ENCODE measurements at places on chromosomes 6 and 20. TPM values are rescaled to one million over a fixed set of nuclear protein-coding genes. Genes with fewer than 3 reads are reported as not detected.
A peak's percentile ranks its signal among the peaks of the same experiment; 100 is the strongest.

The SLC52A3 gene
- not detected for total RNA-seq

The ENPP3 gene
- 0.09 TPM for total RNA-seq

The RIMS1 gene
- total RNA-seq = 2.5 TPM

The MICAL1 gene
- 123 TPM for total RNA-seq

The ZNF512B gene
- 2.9 TPM for total RNA-seq

- no peaks in the 10 kb centered on the region for H3K36me3 ChIP-seq
- H3K27ac ChIP-seq = no peak overlapping the region
- H3K27me3 ChIP-seq = no peaks in the 10 kb centered on the region
- H3K4me1 ChIP-seq = peaks cover 7% of the 10 kb centered on the region
- no peak overlapping the region for H3K4me3 ChIP-seq
- peak; percentile 21 for DNase-seq
Observed at GRCh38 chr6:37017606-37018197, 12.2 kb downstream of the FGD2 start.

- H3K4me3 ChIP-seq = no peak overlapping the region
- no peaks in the 10 kb centered on the region for H3K27me3 ChIP-seq
- H3K4me1 ChIP-seq = no peaks in the 10 kb centered on the region
- DNase-seq = no peak
Observed at GRCh38 chr6:163165155-163165910, 249.2 kb upstream of the QKI start.

- H3K36me3 ChIP-seq = no peaks in the 10 kb centered on the region
- peaks cover 29% of the 10 kb centered on the region for H3K27me3 ChIP-seq
- DNase-seq = peak; percentile 77
- H3K27ac ChIP-seq = no peak within 1 kb of the TSS
- peak within 1 kb of the TSS; percentile 59 for H3K4me3 ChIP-seq
- H3K4me1 ChIP-seq = peaks cover 5% of the 10 kb centered on the region
Observed at GRCh38 chr20:44247131-44247571, at the start of gene GDAP1L1. Gene GDAP1L1, plus strand, starts transcription at chr20:44247308. Its CDS starts 27 bp downstream, at chr20:44247335.

GRCh38 chr6:43706788-43707187 is 19.2 kb upstream of the MRPS18A start:
- no peaks in the 10 kb centered on the region for H3K27me3 ChIP-seq
- H3K27ac ChIP-seq = no peak overlapping the region
- peaks cover 42% of the 10 kb centered on the region for H3K4me1 ChIP-seq
- H3K36me3 ChIP-seq = no peaks in the 10 kb centered on the region
- H3K4me3 ChIP-seq = no peak overlapping the region

The STMND1 gene
- total RNA-seq = not detected

The SRPK1 gene
- 105 TPM for total RNA-seq

The OXT gene
- not detected for total RNA-seq

GRCh38 chr6:137677709-137678108 is 183.5 kb upstream of the OLIG3 start:
- H3K4me1 ChIP-seq = no peaks in the 10 kb centered on the region
- H3K4me3 ChIP-seq = no peak overlapping the region
- H3K27ac ChIP-seq = no peak overlapping the region
- no peaks in the 10 kb centered on the region for H3K36me3 ChIP-seq
- no peak for DNase-seq

The IL17A gene
- total RNA-seq = not detected

The BPIFA1 gene
- total RNA-seq = not detected

DNA sequence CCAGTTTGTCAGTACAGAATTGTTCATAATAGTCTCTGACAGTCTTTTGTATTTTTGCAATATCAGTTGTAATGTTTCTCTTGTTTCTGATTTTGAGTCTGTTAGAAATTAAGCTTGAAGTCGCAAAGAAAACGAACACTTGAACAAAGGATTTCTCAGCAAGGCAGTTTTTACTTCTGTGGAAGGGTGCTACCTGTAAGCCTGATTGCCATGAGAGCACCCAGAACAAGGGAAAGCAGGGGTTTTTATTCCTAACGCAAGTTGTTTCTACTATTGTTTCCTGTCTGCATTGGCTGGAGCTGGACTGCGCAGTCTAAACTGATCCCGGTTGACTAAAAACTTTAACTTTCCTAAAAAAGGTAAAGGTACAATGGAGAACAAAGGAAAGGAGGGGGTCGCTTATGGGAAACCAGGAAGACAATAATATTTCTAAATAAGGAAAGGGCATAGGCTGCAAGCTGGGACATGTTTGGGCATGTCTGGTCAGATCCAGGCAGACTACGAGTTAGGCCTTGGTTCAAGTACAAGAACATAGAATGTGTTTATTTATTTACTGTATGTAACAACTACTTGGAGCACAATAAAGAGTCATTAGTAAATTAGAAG is 28.5 kb downstream of the HLA-B start:
- DNase-seq = no peak
- H3K27ac ChIP-seq = no peak overlapping the region
- H3K4me1 ChIP-seq = no peaks in the 10 kb centered on the region
- no peak overlapping the region for H3K4me3 ChIP-seq

DNA sequence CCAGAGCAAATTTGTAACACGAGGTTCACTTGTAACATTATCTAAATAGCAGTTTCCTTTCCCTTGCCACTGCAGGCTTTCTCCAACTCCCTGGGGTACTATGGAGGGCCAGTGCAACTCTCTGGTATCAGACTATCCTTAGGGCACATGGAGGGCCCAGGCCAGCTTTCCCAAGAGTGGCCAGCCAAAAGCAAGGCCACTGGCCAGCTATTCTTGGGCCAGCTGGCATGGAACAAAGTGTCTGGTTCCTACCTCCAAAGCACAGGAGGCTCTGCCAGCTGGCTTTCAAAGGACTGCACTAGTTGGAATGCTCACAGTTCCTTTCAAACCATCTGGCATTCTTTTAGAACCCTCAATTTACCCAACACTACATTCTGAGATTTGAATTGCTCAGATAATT is 8.7 kb downstream of the RNF24 start:
- peak overlapping the region; percentile 45 for H3K27ac ChIP-seq
- H3K36me3 ChIP-seq = no peaks in the 10 kb centered on the region
- H3K4me1 ChIP-seq = peaks cover 8% of the 10 kb centered on the region
- H3K4me3 ChIP-seq = no peak overlapping the region
- no peaks in the 10 kb centered on the region for H3K27me3 ChIP-seq

GRCh38 chr6:127069659-127070279 is 48.7 kb upstream of the RSPO3 start:
- H3K27ac ChIP-seq = no peak overlapping the region
- no peaks in the 10 kb centered on the region for H3K4me1 ChIP-seq
- H3K4me3 ChIP-seq = no peak overlapping the region
- peak; percentile 55 for DNase-seq
- H3K36me3 ChIP-seq = no peaks in the 10 kb centered on the region
- H3K27me3 ChIP-seq = no peaks in the 10 kb centered on the region

GRCh38 chr6:43970913-43971775 is 156.1 kb downstream of the MRPL14 start:
- peaks cover 8% of the 10 kb centered on the region for H3K4me1 ChIP-seq
- no peak overlapping the region for H3K27ac ChIP-seq
- DNase-seq = no peak
- H3K4me3 ChIP-seq = no peak overlapping the region

GRCh38 chr20:675453-676314 is at the start of gene SCRT2:
Gene SCRT2, minus strand, starts transcription at chr20:675802. Its CDS starts 201 bp downstream, at chr20:675601.
- no peak within 1 kb of the TSS for H3K27ac ChIP-seq
- no peaks in the 10 kb centered on the region for H3K36me3 ChIP-seq
- peak; percentile 95 for DNase-seq
- peaks cover 72% of the 10 kb centered on the region for H3K27me3 ChIP-seq
- peak within 1 kb of the TSS; percentile 48 for H3K4me3 ChIP-seq

GRCh38 chr6:156718647-156719394 is 58.4 kb upstream of the ARID1B start:
- no peaks in the 10 kb centered on the region for H3K36me3 ChIP-seq
- no peak overlapping the region for H3K27ac ChIP-seq
- DNase-seq = peak; percentile 16
- H3K4me3 ChIP-seq = no peak overlapping the region

The SIGLEC1 gene
- total RNA-seq = not detected

DNA sequence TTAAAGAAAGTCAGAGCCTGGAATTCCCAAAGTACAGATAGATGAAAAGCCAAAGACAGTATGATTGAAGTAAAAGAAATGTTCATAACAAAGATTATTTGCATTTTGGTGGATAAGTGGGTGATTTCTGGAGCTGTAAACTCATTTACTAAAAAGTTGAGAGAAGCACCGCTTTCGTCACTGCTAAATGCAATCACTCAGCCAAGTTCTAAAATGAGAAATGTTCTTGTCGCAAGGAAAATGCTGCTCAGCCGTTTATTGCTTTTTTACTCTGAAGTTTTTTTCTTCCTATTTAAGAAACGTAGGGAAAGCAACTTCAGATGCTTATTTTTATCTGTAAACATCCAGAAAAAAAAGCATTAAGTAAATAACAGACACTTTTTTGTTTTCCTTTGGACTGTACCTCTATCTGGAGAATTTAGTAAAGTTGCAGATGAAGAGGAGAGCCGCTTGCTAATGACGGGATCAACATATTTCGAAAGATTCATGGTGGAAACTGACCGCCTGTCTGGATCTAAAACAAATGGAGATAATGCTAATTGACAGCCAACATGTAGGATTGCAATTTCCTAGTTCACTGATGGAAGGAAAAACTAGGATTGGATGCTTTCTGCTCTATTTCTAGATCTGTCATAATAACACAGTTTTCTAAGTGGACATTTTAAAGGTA is 93.8 kb upstream of the BCLAF1 start:
- no peaks in the 10 kb centered on the region for H3K36me3 ChIP-seq
- no peak overlapping the region for H3K4me3 ChIP-seq
- H3K4me1 ChIP-seq = peaks cover 7% of the 10 kb centered on the region
- no peaks in the 10 kb centered on the region for H3K27me3 ChIP-seq
- no peak overlapping the region for H3K27ac ChIP-seq

The C6orf141 gene
- total RNA-seq = 97.2 TPM

- no peaks in the 10 kb centered on the region for H3K36me3 ChIP-seq
- no peak for DNase-seq
- H3K4me1 ChIP-seq = no peaks in the 10 kb centered on the region
- H3K27me3 ChIP-seq = no peaks in the 10 kb centered on the region
- H3K27ac ChIP-seq = no peak overlapping the region
Observed at GRCh38 chr6:133424359-133424758, 183.2 kb downstream of the EYA4 start.

DNA sequence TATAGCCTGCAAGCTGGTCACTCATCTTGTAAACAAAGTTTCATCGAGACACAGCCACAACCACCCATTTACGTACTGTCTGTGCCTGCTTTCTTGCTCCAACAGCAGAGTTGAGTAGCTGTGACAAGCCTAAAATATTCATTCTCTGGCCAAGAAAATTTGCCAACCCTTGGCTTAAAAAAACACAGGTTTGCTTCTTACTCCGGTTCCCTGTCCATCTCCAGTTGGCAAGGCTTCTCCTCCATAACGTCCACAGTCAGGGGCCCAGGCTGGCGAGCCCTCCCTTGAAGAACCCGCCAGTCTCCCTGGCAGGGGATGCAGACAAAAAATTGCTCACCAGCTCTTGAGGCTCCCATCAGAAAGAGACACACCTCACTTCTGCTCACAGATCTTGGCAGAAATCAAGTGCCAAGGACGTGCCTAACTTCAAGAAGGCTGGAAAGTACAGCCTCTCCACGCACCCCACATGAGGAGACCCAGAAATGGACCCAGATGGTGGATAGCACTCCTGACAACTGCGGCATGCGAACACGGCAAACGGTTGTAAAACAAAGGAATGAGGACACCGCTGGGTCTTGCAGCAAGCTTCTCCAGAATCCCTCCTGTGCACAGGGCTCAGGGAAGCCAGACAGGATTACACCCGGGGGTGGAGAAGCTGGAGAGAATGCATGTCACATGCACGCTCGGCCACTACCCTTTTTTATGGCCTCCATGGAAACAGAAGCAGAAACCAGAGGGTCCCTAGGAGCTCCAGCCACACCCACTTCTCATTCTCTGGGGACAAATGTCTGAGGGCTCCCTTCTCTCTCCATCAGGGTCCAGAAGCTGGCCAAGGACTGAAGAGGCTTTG is 59.8 kb upstream of the SIRPA start:
- DNase-seq = no peak
- peaks cover 9% of the 10 kb centered on the region for H3K4me1 ChIP-seq
- no peak overlapping the region for H3K27ac ChIP-seq
- no peaks in the 10 kb centered on the region for H3K36me3 ChIP-seq
- H3K4me3 ChIP-seq = no peak overlapping the region
- no peaks in the 10 kb centered on the region for H3K27me3 ChIP-seq

The CTAGE9 gene
- not detected for total RNA-seq

DNA sequence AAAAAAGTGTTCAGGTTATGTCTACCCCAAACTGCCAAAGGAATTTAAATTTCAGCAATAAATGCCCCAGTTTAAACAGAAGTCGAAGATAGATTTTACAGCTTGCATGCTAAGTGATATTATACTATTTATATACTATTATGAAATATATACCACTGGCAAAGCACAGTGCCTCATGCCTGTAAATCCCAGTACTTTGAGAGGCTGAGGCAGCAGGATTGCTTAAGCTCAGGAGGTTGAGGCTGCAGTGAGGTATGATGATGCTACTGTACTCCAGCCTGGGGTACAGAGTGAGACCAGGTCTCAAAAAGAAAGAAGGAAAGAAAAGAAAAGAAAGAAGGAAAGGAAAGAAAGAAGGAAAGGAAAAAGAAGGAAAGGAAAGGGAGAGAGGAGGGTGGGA is 102.1 kb downstream of the MTFR2 start:
- no peaks in the 10 kb centered on the region for H3K4me1 ChIP-seq
- no peaks in the 10 kb centered on the region for H3K27me3 ChIP-seq
- H3K36me3 ChIP-seq = no peaks in the 10 kb centered on the region
- H3K27ac ChIP-seq = no peak overlapping the region
- no peak overlapping the region for H3K4me3 ChIP-seq
- no peak for DNase-seq

The ASIP gene
- total RNA-seq = not detected

DNA sequence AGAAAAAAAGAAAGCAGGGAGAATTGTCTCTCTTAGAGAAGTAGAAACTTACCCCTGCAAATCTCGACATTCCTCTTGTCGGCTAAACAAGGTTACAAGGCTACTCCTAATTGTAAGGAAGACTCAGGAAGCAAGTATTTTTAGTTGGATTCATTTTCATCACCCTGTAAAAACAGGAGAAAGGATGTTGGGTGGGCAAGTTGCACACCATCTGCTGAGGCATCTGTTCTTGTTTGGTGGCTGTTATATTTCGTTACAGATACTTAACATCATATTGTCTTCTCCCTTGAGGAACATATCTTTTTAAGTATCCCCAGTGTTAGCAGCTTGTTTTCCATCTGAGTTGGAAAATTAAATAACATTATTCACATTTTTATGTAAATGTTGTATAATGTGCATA is 187.5 kb downstream of the PLCB4 start:
- no peaks in the 10 kb centered on the region for H3K27me3 ChIP-seq
- no peaks in the 10 kb centered on the region for H3K36me3 ChIP-seq
- no peak overlapping the region for H3K4me3 ChIP-seq
- H3K4me1 ChIP-seq = peaks cover 36% of the 10 kb centered on the region
